Muscle of leg (tissue), 16 donors: ENCODE measurements at places on chromosomes 3 and 15.

DNA sequence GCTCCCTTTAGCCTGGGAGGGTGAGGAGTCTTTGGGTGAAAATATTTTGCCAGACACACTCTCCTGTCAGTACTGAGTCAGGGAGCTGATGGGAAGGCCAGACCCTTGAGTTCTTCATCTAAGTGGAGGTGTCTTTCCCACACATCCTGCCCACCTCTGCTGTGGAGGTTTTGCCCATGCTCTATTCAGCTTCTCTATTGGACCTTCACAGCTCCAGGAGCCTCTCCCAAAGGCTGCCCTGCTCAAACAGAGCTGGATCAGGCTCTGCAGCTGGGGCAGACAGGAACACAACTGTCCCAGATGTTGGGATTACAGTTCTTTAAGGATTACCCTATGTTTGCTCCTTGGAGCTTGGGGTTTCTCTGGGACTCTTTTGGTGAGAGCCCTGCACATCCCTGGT, 77.9 kb downstream of the SPSB4 start:
- DNase-seq: no peak

DNA sequence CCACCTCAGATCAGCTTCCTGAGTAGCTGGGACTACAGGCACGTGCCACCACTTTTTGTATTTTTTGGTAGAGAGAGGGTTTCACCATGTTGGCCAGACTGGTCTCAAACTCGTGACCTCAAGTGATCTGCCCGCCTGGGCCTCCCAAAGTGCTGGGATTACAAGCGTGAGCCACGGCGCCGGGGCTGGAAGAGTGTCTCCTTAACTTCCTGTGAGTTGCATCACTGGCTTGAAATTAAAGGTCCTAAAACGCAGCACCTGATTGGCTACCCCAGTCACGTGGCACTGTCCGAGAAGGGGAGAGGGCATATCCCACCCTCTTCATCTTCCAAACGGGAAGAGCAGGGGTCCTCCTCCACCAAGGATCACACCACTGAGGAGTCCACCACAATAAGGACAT, 5.5 kb upstream of the FAM174B start:
- DNase-seq: no peak

DNA sequence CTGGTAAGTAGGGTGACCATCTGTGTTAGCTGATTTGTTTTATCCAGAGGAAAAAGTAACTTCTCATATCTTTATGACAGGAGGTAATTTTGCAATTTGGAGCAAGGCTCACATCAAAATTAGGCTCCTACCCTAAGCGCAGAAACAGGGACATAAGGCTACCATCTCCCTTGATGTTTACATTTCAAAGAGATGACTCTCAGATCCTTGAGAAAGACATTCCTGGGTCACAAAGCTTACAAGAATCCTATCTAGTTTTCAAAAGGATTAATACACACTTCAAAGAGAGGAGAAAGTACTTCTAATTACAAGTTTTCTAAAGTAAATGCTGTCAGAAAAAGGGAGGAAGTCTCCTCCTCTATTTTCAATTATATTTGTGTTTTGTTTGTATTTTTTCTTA, 7.0 kb downstream of the ZPLD1 start:
- no peak for DNase-seq

DNA sequence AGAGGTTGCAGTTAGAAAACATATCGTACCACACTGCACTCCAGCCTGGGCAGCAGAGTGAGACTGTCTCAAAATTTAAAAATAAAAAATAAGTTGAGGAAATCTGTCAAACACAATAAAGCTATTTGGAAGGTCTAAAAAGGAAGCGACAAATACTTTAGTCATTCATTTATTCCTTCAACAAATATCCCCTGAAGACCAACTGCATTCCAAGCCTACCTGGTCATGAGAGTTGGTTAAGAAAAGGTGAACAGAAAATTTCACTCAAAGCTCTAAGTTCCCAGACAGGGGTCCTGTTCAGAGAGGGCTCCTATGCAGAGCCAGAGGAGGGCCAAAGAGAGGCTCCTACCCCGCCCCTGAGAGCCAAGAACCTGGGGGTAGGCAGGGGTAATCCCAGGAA, 15.4 kb upstream of the PRKAR2A start:
- DNase-seq: no peak

GRCh38 chr3:45943207-45943846, at the start of gene CXCR6:
Gene CXCR6, plus strand, starts transcription at chr3:45943464. Its CDS starts 3,018 bp downstream, at chr3:45946482.
- no peak for DNase-seq

- DNase-seq: no peak
Observed at GRCh38 chr3:172133838-172134237, 94.5 kb downstream of the FNDC3B start.

GRCh38 chr3:152480282-152480953, 211.7 kb downstream of the MBNL1 start:
- DNase-seq: no peak

- no peak for DNase-seq
Observed at GRCh38 chr3:144822671-144823070, 851.0 kb downstream of the DIPK2A start.

- DNase-seq: no peak
Observed at GRCh38 chr3:47113669-47114365, 50.1 kb downstream of the SETD2 start.

GRCh38 chr3:11379238-11379823, 107.1 kb downstream of the ATG7 start:
- DNase-seq: peak; percentile 79

DNA sequence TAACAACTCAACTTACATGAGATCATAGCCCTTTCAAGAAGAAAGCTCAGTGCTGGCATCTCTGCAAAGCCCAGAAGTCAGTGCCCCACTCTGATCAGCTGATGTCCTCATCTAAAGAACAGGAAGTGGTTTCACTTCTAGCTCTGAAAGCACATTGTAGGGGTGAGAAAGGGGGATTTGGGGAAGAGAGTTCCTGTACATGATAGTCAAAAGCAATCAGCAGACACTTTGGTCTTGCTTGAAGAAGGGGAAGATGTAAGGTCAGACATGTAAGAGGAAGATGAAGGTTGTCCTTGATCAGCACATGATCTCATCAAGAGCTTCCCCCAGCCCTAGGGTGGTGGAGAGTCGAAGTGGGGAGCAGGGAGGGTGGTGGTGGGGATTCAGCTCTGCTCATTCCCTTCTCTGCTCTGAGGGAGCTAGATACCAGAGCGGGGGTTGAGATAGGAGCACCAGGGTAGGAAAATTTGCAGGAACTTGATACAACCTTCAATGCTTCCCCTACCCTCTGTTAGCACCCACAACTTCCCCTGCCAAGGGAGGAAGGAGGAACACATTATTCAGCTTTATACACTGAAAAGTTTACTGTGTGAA, 76.4 kb upstream of the ETV5 start:
- peak; percentile 74 for DNase-seq

GRCh38 chr3:107588217-107588616, 65.5 kb downstream of the BBX start:
- DNase-seq: no peak

GRCh38 chr3:193585530-193585929, 7.5 kb upstream of the OPA1 start:
- no peak for DNase-seq

GRCh38 chr3:9396301-9396631, 1.1 kb upstream of the SETD5 start:
- DNase-seq: peak; percentile 98

DNA sequence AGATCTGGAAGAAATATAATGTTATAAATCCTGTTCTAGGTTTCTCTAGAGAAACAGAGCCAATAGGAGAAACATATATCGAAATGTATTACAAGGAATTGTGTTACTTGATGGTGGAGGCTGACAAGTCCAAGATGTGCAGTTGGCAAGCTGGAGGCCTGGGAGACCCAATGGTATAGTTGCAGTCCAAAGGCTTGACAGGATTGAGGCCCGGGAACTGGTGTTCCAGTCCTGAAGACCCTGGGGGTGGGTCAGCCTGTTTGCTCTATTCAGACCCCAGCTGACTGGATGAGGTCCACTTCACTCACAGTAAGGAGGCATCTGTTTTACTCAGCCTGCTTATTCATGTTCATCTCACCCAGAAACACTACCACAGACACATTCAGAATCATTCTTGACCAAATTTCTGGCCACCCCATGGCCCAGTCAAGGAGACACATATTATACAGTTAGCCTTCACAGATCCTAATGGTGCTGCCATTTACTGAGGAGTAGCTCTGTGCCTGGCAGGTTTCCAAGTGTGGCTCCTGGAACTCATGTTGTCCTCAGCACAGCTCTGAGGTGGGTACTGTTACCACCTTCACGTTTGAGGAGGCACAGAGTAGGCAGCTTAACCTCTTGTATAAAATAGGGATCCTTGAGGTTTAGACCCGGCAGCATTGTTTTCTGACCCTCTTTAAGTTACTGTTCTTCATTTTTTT, 3.7 kb downstream of the TRAK1 start:
- no peak for DNase-seq

DNA sequence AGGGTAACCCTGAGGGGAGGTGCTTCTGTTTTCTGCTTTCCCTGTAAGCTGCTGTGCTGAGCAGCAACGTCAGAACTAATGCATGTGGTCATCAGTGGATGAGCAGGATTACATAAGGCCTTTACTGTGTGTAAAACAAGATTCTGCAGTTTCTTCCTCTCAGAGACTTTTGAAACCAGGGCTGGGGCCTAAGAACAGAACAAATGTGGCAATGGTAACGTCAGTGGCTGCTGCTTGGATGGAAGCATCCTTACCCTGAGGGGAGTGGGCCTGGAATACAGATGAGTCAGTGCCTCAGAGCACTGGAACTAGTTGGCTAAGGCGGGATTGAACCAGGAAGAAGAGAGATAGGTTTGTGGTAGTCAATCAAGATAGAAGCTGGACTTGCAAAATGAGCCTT, 180.2 kb upstream of the KCNH8 start:
- DNase-seq: no peak

GRCh38 chr3:54870423-54870822, 57.4 kb downstream of the LRTM1 start:
- DNase-seq: peak; percentile 83

GRCh38 chr15:70512772-70513362, 250.5 kb downstream of the UACA start:
- DNase-seq: no peak

- DNase-seq: peak; percentile 25
Observed at GRCh38 chr3:197748597-197749314, 927 bp upstream of the FYTTD1 start.

DNA sequence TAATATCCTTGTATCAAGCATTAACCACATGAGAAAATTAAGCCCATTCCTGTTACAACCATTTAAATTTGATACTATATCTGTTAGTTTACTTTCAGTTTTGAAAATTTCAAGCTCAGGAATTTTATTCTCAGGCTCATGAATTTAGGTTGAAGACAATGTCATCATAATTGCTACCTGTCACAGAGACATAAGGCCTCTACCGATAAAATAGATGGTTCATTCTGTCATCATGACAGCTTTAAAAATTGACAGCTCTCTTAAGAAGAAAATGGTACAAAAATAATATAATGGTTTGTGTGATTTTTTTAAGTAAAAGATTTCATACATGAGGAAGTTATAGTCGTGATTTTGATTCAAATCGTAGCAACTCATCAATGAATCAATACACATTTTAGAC, 1003.2 kb downstream of the ROBO1 start:
- DNase-seq: no peak

GRCh38 chr3:45362758-45363157, 25.6 kb upstream of the LARS2 start:
- DNase-seq: peak; percentile 34

GRCh38 chr3:189301479-189301878, 129.7 kb downstream of the TPRG1 start:
- DNase-seq: no peak

DNA sequence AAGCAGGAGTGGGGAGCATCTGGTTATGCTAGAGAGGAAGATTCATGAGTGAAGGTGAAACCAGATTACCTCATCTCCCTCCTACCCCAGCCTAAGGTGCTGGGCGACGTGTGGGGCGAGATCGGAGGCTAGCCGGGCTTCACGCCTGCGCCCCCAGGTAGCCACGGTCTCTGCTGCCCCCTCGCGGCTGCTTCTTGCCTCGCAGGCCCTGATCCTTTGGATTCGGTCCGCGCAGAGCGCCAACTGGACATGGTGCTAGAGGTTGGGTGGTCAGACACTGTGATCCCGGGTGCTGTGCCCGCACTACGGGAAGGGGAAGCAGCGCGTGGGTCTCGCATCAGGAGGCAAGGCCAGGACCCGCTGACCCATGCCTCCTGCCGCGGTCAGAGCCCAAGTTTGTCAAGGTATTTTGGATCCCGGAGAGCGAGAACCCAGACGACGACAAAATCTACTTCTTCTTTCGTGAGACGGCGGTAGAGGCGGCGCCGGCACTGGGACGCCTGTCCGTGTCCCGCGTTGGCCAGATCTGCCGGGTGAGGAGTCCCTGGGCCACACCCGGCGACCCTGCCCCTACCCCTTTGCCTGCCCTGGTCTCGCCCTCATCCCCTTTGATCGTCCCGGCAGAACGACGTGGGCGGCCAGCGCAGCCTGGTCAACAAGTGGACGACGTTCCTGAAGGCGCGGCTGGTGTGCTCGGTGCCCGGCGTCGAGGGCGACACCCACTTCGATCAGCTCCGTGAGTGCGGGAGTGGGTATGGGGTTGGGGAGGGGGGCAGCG, 4.2 kb downstream of the SEMA3B start:
- DNase-seq: peak; percentile 82

DNA sequence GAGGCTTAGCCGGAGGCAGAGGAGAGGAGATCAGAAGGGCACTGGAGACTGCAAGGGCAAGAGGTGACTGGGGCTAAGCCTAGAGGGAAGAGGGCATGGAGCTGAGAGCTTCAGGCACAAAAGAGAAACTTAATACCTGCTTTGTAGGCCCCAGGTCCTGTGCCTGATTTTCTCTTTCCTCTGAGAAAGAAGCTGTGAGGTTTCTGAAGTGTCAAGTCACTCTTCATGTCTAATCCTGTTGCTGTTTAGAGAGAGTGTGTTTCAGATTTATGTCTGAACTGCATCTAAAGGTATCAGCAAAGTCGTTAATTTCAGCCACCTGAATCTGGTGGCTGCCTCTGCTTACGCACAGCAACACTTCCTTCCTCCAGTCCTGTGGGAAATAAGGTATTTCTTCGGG, 106.9 kb upstream of the RNU6-1 start:
- no peak for DNase-seq

DNA sequence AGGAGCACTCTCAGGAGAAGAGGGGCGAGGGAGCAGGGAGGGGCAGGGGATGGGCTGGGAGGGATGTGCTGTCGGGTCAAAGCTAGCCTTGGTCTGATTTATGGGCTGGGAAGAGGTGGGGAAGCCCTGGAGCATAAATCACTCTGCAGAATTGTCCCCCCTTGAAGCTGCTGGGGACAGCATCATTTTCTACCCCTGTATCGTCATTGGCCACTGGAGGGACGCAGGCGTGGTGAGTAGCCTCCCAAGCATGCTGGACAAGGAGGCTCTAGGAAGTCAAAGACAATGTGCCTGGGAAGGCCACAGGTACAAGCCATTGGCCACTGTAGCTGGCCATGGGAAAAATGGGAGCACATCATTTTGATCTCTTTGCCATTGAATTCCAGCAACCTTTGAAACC, 175.5 kb upstream of the CTDSPL start:
- no peak for DNase-seq
